Foreskin keratinocyte (primary cell): ENCODE measurements at places on chromosomes 2 and 18.

- no peak for DNase-seq
Observed at GRCh38 chr18:4394700-4395099, 60.4 kb downstream of the DLGAP1 start.

- DNase-seq: no peak
Observed at GRCh38 chr18:51522338-51522737, 324.9 kb upstream of the MEX3C start.

DNA sequence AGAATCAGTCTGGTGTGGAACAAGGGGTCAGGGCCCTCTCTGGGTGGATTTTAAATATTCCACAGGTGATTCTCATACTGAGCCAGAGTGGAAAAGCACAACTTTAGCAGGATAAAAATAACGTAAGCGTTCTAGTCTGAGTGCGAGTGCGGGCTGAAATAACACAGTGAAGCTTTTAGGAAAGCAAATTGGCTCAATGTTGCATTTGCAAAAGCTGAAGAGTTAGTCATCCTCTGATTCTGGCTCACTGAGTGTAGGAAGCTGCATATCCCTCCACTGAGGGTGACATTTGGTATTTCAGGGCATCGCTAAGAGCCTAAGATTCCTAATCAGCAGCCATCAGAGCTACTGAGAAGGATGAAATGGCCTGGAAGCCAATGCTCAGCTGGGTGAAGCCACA, 134.7 kb downstream of the RIF1 start:
- DNase-seq: no peak

- DNase-seq: no peak
Observed at GRCh38 chr18:22822024-22822423, 111.1 kb upstream of the RBBP8 start.

- no peak for DNase-seq
Observed at GRCh38 chr2:65622951-65623535, 190.6 kb upstream of the SPRED2 start.

- no peak for DNase-seq
Observed at GRCh38 chr18:3689986-3690763, 240.2 kb downstream of the TGIF1 start.

GRCh38 chr2:627926-628560, 49.2 kb downstream of the TMEM18 start:
- DNase-seq: no peak

- DNase-seq: no peak
Observed at GRCh38 chr2:80026040-80026729, 278.4 kb downstream of the LRRTM1 start.

- DNase-seq: peak; percentile 98
Observed at GRCh38 chr2:138948070-138948539, 167.9 kb upstream of the NXPH2 start.

DNA sequence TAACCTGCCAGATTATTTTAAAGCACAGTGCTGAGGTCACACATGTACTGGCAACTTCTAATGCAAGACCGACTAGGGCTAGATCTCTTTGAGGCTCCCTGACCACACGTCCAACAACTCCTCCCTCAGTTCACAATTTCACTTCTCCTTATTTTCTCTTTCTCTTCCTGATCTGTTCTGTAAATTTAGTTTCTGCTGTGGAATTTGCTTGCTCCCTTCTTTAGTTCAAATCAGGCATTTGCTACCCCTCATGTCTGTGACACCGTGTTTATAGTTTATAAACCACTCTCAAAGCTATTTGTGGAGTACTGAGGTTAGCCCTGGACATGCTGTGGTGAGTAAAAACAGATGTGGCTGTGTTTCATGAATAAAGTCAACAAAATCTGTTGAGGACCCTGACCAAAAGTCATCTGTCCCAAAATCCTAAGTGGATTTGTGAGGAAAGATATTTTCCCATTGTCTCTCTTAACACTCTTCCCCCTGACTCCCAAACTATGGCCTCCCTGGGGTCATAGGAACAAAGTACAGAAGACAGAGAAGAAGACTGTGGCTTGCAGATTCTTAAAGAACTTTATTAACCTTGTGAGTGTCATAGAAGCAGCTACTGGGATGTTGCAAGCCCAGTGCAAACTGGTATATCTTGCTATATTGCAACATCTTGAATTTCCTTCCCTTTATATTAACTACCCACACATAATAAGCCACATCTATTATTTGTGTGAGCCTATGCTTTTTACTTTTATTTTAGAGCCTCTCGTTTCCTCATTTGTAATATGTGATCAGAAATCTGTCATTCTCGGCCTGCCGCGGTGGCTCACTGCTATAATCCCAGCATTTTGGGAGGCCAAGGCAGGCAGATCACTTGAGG, 3.5 kb upstream of the NAGK start:
- no peak for DNase-seq

DNA sequence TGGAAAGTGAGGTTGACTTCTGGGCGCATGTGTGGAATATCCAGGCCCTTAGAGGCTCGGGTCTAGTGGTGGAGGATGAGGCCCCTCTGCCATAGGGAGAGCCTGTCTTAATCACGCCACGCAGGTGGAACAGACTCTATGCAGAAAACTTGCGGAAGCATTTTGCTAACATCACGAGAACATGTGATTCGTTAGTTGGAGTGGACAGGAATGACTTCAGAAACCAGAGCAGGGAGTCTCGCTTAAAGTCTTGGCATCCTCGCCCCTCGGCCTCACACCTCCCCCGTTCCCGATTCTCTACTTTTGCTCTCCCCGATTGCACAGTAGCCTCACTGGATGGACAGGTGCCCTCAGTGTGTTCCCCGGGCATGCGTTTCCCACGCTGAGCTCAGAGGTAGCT, 333.4 kb downstream of the GBX2 start:
- no peak for DNase-seq

GRCh38 chr2:138474100-138474825, 27.3 kb upstream of the SPOPL start:
- no peak for DNase-seq

GRCh38 chr2:182980115-182980514, 58.1 kb downstream of the NCKAP1 start:
- DNase-seq: no peak

- DNase-seq: no peak
Observed at GRCh38 chr2:151325581-151326095, 31.8 kb upstream of the TNFAIP6 start.

DNA sequence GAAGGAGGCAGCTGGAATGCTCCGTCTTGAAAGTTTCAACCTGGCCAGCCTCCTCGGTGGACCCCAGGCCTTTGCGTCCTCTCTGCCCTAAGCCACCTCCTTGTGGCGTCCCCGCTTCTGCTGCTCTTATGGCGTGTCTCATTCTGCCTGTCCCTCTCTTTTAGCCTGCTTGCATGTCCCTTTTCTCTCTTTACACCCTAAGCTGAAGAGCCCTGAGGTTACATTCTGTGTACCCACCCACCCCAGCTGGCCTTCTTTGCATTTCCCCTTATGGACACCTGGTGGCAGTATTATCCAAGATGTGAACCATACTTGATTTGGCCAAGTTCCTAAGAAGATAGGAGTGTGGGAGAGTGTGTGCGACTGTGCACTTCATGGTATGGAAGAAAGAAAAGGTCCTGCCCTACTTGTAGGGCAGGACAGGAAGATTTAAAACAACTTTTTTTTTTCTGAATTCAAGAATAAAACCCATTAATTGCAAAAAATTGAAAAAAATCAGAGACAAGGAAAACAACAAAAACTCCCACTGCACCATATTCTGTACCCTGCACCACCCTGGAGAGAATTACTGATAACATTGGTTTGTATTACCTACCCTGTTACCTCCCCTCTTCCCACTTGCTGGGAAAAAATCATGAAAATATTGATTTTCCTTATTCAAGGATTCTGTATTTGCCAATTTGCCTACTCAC, 77.4 kb downstream of the DYSF start:
- DNase-seq: peak; percentile 42

- no peak for DNase-seq
Observed at GRCh38 chr2:62669180-62669579, 36.3 kb upstream of the EHBP1 start.

DNA sequence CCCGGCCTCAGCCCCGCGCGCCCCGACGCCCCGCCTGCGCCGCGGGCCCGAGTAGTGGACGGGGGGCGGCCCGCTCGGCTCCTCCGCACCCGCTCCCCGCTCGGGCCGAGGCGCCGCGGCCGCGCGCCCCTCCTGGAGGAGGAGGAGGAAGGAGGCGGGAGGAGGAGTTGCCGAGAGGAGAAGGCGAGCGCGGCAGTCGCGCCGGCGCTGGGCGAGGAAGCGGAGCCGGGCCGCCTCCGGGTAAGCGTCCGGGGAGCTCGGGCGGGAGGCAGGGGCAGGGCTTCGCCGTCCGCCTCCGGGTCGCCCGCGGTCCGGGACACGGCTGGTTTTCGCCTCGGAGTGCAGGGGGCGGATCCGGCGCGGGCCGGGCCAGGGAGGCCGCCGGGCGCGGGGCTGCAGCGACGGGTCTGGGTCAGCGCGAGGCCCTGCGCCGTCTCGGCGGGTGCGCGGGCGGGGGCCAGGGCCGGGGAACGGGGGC, at the start of gene SOCS6:
TSS of gene SOCS6 (plus strand) at position 195 of the 478 bp plus-strand sequence. CDS start 35,624 bp downstream, outside the sequence.
- DNase-seq: no peak

- DNase-seq: no peak
Observed at GRCh38 chr2:106296182-106296815, 102.2 kb upstream of the UXS1 start.

GRCh38 chr2:169672406-169672805, 21.8 kb downstream of the CFAP210 start:
- no peak for DNase-seq

GRCh38 chr2:73053316-73054114, 18.0 kb downstream of the SFXN5 start:
- DNase-seq: no peak

GRCh38 chr18:49546719-49547273, 15.1 kb upstream of the LIPG start:
- DNase-seq: no peak
